Naive B cell (primary cell): ENCODE measurements at places on chromosomes 11 and 22. TPM values are rescaled to one million over a fixed set of nuclear protein-coding genes. Genes with fewer than 3 reads are reported as not detected.

The THRSP gene
- polyA plus RNA-seq, result not detected

The SMIM35 gene
- polyA plus RNA-seq, result 1.2 TPM

- peaks cover 8% of the 10 kb centered on the region for H3K27me3 ChIP-seq
- peak overlapping the region; percentile 66 for H3K27ac ChIP-seq
- peaks cover 23% of the 10 kb centered on the region for H3K4me1 ChIP-seq
- no peaks in the 10 kb centered on the region for H3K36me3 ChIP-seq
- DNase-seq, result peak; percentile 11
Measured at GRCh38 chr11:75524665-75525432, 892 bp downstream of the GDPD5 start.

DNA sequence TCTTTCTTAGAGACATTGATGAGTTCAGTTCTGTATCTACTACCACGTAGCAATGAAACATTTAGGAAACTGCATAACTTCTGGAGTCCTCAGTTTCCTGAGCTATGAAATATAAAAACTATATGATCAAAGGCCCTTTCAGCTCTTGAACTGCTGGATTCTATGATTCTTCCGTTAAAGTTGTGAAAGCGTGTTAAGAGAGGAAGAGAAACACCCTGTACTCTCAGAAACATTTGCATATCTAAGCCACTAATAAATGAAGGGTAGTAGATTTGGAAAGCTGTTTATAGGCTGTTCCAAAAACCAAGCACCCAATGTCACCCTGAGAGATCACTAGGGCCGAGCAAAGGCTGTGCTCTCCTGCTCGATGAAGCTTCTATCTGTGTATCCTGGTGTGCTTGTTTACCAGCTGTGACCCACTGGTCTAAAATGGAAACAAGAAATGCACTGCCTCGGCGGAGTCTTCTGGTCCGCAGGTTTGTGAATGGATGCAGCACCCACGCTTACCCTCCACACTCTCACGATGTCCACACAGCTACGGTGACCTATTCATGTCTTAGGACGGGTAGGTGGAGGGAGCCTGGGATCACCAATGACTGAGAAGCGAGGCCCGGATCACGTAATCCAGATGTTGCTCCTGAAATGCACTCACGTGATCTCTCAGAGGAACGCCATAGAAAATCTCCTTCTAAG lies 325.8 kb downstream of the OPCML start:
- no peak overlapping the region for H3K27ac ChIP-seq
- H3K4me3 ChIP-seq, result no peak overlapping the region
- H3K4me1 ChIP-seq, result no peaks in the 10 kb centered on the region
- H3K36me3 ChIP-seq, result no peaks in the 10 kb centered on the region
- H3K27me3 ChIP-seq, result no peaks in the 10 kb centered on the region

The GLB1L2 gene
- not detected for polyA plus RNA-seq

The OR8D1 gene
- polyA plus RNA-seq, result not detected

The CCDC89 gene
- not detected for polyA plus RNA-seq

DNA sequence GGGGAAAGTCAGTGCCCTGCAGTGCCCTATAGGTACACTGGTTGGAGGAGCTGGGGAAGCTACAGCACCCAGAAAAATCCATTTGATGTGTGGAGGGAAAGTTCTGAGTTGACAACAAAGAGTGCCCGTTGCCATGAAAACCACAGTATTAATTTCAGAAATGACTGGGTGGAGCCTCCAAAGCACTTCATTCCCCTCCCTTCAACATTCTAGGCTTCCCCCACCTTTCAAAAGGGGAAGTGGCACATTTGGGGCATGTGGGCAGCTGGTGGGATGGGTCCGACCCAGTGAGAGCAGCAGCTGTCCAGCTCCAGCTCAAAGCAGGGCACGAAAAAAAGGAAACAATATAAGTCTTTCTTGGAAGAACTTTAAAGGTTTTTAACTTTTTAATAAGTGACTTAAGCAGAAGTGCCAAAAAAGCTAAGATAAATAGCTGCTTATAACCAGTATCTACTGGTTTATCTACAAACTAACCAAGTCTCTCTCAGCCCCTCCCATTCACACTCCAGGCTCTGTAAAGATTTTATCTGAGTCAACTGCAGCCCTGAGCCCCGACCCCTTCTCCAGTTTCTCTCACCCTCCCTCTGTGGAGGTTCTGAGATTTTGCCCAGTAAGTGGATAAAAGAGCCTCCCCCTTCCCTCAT lies 9.0 kb upstream of the AHNAK start:
- peak; percentile 93 for DNase-seq
- H3K4me1 ChIP-seq, result peaks cover 80% of the 10 kb centered on the region
- peaks cover 12% of the 10 kb centered on the region for H3K36me3 ChIP-seq
- peak overlapping the region; percentile 92 for H3K4me3 ChIP-seq
